NCI-H748 treated with DMSO at 0.1 percent for 48 hours (cell line): ENCODE measurements at places on chromosomes 4 and X.

DNA sequence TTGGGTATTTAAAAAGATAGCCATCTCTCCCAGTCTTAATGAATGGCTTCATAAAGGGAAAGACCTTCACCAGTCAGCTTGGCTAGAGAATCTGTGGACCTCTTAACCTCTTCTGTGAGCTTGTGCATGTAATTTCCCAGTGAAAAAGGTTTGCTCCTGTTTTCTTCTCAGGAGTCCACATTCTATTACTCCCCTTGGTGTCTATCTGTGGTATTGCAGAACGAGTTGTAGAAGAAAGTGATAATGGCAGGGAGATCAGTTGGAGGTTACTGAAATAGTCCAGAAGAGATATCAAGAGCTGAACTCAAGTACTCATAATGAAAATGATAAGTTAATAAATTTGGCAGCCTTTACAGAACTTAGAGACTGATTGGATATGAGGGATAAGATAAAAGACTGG, 16.5 kb upstream of the VAMP7 start:
- DNase-seq, result no peak

- DNase-seq, result no peak
These were observed 1020.7 kb upstream of the SLIT2 start for GRCh38 chr4:19230906-19231545.

GRCh38 chr4:143597276-143597675, 83.8 kb downstream of the SMARCA5 start:
- no peak for DNase-seq

DNA sequence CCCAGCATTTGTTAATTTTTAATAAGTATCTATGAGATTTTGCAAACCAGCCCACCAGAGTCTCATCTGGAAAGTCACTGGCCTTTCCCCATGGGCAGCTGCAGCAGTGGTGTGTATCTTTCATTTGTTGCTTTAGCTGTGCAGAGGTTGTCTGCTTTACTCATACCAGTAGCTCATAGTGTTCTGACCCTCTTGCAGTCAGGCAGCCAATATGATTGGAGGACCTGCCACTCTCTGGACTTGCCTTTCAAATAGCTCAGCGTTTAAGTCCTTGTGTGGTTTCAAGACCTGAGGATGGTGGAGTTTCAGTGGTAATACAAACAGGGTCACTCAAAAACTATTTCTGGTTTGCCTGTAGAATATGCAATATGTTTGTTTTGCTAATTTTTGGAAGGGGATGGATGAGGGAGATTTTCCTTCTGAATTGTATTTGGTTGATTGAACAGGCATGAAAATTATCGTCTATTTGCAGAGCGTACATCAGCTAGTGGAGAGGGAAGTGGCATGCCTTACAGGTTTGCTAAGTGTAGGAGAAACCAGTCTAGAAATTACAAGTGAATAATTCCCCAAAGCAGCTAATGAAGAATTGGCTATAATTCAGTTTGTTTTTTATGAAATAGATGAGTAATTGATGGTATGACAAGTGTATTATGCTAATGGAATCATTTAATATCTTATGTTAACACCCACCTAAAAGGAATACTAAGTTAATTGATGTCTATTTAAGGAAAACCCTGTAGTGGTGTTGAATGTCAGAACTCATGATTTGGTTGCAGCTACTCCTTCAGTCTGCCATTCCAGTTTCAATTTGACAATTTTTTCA, 8.9 kb downstream of the POLA1 start:
- DNase-seq, result no peak

DNA sequence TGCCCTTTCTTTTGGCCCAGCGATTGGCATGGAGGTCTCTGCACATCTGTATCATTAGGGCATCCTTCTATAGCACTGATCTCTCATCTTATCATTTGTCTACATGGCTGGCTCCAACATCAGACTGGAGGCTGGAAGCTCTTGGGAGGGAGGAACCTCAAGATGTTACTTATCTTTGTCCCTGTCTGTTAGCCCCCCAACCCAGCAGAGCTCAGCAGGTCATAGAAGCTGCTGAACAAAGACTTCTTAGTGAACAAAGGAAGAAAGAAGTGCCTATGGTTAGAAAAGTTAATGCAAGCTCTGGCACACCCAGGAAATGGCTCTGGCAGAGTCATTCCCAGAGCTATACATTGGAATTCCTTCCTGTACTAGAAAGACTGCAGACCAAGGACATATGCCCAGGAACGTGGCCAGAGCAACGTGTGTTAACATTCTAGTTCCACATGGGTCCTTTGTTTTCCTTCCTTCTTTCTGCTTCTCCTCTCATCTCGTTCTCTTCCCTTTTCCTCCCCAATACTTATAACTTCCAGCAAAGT, 74.0 kb downstream of the SEL1L3 start:
- no peak for DNase-seq

- peak; percentile 13 for DNase-seq
These were observed 618 bp downstream of the RBBP7 start for GRCh38 chrX:16869393-16870094.

DNA sequence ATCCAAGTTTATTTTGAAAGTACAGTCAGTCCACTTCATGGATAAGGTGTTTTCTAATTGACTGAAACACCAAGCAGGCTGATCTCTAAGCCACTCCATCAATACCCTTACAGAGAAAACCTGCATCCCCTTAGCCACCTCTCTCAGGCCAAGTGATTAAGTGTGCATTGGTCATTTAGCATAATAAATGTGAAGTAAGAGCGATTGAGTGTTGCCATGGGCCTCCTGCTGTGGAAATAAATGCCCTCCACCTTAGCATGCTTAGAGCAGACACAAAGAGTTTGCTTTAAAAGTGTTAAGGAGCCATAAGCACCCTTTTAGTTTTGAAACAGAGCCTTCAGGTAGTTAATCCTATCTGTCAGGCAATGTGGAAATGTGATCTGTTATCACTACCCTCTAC, 386.5 kb downstream of the GPAT3 start:
- no peak for DNase-seq

GRCh38 chr4:153341575-153342090, 2.9 kb upstream of the MND1 start:
- DNase-seq, result no peak

DNA sequence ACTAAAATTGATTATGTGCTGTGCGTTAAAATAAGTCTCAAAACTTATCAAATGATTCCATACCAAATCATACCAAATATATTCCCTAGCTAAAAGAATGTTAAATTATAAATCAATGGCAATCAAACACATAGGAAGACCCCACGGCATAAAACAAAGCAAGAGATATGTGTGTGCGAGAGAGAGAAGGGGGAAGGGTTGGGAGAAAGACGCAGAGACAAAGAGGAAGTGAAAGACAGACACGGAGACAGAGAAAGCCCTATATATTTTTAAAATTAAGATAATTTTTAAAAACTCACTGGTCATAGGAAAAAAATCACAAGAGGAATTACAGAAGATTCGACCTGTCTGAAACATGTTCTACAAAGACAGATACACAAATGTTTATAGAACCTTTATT, 371.4 kb downstream of the NLGN4X start:
- DNase-seq, result no peak

DNA sequence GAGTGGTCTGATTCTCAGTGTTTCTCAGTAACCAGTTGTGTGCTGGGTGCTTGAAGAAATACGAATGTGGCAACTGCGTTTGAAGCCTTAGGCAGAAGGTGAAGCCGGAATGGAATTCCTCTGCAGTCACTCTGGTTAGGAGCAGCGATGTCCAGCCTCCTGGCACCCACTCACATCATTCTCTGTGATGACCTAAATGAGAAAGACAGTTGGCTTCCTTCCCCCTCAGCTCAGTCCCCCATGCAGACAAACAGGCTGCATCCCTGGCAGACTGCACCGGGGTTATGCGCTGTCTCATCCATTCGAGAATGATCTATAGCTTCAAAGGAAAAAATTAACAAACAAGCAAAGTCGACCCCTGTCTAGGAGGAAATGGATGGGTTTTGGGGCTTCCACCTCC, 170.1 kb upstream of the SCML1 start:
- no peak for DNase-seq

DNA sequence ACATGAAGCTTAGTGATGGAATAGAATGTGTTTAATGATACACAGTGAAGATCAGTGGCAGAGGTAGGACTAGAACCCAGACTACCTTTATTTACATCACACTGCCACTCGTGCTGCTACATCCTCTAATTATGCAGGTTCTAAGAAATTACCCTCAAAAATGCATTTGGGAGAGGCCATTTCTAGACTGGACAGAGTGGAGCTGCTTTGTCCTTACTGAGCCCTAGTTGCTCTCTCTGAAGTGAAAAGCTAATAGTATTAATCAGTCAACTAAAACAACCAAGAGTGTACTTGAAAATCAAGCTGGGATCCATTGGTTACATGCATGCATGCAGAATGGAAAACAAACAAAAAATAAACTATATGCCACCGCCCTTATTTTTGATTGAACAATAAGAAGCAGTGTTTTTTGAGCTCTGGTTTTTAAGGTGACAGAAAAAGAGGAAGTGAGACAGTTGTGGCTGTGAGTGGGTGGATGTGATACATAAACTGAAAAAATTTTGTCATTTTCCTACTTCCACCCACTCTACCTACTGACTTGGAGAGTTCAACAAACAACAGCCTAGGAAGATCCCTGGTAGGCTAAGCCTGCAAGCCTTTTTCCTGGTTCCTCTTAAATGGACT, 6.8 kb upstream of the VSIG4 start:
- no peak for DNase-seq

DNA sequence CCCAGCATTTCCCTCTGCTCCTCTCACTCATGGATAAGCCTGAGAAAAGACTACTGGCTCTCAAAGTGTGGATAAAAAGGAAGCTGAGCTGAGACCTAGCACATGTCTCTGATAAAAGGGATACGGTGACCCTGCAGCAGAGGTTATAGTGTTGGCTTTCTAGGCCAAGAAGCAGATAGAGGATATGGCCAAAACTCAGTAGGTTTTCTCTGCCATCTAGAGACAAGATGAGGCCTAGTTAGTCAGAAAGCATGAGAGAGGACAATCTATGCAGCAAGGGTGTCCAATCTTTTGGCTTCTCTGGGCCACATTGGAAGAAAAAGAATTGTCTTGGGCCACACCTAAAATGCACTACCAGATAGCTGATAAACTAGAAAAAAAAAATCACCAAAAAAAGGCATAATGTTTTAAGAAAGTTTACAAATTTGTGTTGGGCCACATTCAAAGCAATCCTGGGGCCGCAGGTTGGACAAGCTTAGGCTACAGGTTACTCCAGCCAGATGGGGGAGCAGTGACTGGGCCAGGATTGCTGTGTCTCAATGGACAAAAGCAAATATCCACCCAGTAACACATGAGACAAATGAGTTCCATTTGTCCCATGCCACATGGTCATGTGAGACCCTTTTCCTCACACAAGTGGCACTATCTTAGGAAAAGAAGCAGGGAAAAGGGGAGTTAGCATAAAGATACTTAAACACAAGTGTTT, 411.4 kb downstream of the INPP4B start:
- no peak for DNase-seq

DNA sequence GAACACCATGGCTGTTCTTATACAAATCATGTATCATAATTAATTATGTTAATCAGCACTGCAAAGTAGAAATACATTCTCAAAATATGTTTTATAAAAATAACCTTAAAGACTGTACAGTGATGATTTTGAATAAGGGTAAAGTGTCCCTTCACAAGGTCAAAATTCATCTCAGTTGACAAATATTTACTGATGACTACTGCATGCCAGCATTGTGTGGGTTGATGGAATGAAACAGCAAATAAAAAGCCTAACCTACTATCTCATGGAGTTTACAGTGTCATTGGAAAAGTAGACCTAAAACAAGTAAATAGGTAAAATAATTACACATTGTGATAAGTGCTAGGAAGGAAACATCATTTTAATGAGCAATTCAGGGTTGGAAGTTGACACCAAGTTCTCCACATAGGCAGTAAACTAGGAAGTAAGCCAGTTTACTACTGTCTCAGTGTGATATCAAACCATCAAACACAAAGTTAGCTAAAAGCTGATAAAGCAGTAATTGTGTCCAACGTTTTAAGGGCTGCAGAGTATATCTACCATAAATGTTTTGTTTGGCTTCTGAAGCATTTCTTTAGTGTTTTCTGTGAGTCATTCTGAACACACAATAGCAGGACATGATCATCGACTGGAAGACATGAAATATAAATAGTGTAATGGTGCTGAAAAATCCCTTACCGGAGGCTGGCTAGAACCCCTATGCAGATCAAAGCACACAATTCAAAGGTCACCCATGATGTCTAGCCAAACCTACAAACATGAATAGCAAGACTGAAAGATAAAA, 221.8 kb downstream of the DACH2 start:
- DNase-seq, result no peak

DNA sequence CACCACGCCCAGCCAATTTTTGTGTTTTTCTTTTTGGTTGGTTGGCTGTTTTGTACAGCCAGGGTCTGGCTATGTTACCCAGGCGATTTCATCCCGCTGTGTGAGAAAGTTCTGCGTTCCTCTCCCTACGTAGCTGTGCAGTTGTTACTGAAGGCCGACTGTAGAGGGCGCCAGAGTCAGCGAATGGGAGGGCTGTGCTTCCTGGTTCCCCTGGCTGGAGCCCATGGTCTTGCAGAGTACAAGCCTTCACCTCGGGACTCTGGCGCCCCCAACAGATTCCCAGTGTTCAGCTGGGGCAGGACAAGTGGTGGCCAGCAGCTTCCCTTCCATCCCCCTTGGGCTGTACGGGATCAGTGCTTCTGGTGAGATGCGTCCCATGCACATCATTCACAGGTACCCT, 5.6 kb upstream of the CT45A1 start:
- no peak for DNase-seq

GRCh38 chr4:8738471-8738931, 133.1 kb downstream of the HMX1 start:
- DNase-seq, result no peak

- DNase-seq, result no peak
These were observed 7.7 kb upstream of the MAPK10 start for GRCh38 chr4:86367577-86367976.

- DNase-seq, result no peak
These were observed 148.3 kb downstream of the DCTD start for GRCh38 chr4:182768838-182769237.

GRCh38 chrX:113059714-113060113, 219.1 kb upstream of the AMOT start:
- no peak for DNase-seq

GRCh38 chr4:74544655-74545361, 99.9 kb downstream of the AREG start:
- no peak for DNase-seq

- DNase-seq, result no peak
These were observed 4.7 kb upstream of the LRAT start for GRCh38 chr4:154739111-154739510.

DNA sequence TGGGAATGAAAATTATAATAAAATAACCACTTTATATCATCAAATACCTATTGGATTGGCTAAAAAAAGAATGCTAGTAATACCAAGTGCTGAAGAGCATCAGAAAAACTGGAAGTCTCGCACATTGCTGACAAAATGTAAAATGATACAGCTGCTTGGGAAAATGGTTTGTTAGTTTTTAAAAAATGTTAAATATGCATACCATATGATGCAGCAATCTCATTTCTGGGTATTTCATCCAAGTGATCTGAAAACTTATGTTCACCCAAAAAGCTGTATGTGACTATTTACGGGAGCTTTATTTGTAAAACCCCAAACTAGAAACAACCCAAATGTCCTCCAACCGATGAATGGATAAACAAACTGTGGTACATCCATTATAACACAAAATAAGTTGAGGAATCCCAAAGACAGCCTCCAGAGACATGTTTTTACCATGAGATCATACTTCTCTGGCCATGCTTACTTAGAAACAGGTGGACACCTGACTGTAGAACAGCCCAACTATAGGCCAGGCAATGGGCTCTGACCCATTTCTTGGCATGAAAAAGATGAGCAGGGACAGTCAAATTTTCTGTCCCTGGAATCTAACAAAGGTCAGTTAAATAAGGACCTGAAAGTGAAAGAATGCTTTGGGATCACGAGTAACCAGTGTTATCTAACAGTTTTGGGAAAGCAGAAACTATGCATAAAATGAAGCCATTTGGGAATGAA, 47.5 kb upstream of the FAM120C start:
- DNase-seq, result no peak
